ENCODE measurements at places on chromosomes 5 and 9. TPM values are rescaled to one million over a fixed set of nuclear protein-coding genes. Genes with fewer than 3 reads are reported as not detected.

DNA sequence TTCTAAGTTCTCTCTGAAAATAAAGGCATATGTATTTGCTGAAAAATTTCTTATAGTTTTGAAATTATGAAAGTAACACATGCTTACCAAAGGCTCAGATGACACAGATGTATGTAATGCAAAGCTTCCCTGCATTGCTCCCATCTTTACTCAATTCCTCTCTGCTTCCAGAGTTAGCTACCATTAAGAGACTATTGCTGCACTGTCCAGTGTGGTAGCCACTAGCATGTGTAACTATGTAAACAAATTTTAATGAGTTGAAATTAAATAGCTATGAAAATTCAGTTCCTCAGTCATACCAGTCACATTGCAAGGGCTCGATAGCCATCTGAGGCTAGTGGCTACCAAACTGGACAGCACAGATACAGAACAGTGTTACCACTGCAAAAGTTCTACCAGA, 17.9 kb downstream of the FRMD3 start:
- H3K4me3 ChIP-seq: no peak overlapping the region
- H3K4me1 ChIP-seq: no peaks in the 10 kb centered on the region
- H3K27me3 ChIP-seq: peaks cover 2% of the 10 kb centered on the region
- no peaks in the 10 kb centered on the region for H3K36me3 ChIP-seq
- H3K27ac ChIP-seq: no peak overlapping the region

- H3K27me3 ChIP-seq: no peaks in the 10 kb centered on the region
- peaks cover 2% of the 10 kb centered on the region for H3K4me1 ChIP-seq
- H3K4me3 ChIP-seq: no peak overlapping the region
- no peak for DNase-seq
- H3K36me3 ChIP-seq: no peaks in the 10 kb centered on the region
Measured at GRCh38 chr5:14006823-14007520, 62.5 kb upstream of the DNAH5 start.

DNA sequence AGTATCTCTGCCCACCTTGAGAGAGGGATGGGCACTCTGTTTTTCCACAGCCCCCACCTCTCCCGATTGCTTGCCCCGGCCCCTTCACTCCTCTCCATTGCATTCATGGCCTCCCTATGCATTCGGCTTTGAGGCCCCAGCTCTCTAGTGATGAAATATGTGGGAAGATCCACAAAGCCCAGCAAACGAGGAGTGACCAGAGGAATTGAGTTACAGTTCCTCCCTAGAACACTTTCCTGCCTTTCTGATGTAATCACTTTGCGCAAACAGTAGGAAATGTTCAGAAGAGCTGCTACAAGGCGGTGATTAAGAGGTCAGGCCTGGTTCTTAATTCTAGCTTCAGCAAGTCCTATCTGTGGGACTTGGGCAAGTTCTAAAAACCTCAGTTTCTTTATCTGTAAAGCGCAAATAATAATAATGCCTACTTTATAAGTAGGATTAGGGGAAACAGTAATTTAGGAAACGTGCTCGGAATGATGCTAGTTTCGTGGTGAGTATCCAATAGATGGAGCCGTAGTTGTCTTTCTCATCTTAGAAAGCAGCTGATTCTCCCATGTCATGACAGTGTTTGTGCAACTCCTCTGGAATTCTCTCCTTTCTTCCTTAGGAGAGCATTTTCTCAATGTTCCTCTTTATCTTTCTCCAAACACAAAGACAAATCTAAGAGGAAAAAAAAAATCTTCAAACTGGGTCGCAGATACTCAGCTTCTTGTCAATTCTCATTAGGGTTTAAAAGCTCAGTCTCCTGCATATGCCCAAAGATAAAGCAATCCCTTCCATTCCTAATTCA, 99.5 kb upstream of the MSX2 start:
- no peak overlapping the region for H3K4me3 ChIP-seq
- H3K4me1 ChIP-seq: no peaks in the 10 kb centered on the region
- no peak overlapping the region for H3K27ac ChIP-seq
- no peaks in the 10 kb centered on the region for H3K27me3 ChIP-seq

DNA sequence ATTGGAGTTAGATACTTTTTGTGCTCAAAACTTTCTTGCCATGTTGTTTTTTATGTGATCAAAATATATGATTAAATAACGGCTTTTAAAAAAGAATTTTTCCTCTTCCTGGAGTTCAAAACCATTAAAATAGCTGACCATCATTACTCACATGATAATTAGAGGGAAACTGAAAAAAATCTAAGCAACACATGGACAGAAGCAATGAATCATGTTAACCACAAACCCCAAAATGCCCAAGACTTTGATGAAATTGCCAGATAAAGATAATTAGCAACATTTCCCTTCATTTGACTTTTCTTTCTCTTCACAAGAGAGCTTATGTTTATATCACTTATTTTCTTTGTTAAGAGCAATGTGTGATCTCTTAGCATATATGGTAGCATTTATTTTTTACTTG, 1294.2 kb downstream of the EFNA5 start:
- H3K4me1 ChIP-seq: peaks cover 3% of the 10 kb centered on the region
- no peak for DNase-seq
- H3K36me3 ChIP-seq: no peaks in the 10 kb centered on the region
- no peak overlapping the region for H3K4me3 ChIP-seq
- H3K27me3 ChIP-seq: no peaks in the 10 kb centered on the region

GRCh38 chr5:52725808-52726207, 61.9 kb upstream of the ITGA1 start:
- H3K4me1 ChIP-seq: peaks cover 34% of the 10 kb centered on the region
- no peaks in the 10 kb centered on the region for H3K36me3 ChIP-seq
- H3K27me3 ChIP-seq: no peaks in the 10 kb centered on the region
- H3K4me3 ChIP-seq: no peak overlapping the region
- peak; percentile 91 for DNase-seq

DNA sequence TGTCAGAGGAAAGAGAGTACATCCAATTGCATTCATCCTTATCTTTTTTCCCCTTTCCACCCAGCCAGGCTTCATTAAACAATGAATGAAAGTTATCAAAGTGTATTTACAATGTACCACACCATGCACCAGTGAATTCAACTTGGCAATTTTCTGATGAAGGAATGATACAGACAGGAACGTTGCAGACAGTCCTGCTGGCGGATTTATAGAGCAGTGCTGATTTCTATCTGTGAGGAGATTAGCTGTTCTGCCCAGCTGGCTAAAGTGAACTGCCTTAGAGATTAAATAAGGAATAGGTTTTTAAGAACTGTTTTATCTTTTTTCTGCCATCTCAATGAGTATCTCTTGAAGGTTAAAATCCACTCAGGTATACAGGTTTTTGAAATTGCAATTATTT, 403.9 kb downstream of the CDH18 start:
- H3K27me3 ChIP-seq: no peaks in the 10 kb centered on the region
- no peaks in the 10 kb centered on the region for H3K36me3 ChIP-seq
- H3K4me3 ChIP-seq: no peak overlapping the region

GRCh38 chr5:53613536-53613935, 53.1 kb downstream of the NDUFS4 start:
- no peak overlapping the region for H3K27ac ChIP-seq
- H3K4me1 ChIP-seq: no peaks in the 10 kb centered on the region
- H3K27me3 ChIP-seq: no peaks in the 10 kb centered on the region
- no peaks in the 10 kb centered on the region for H3K36me3 ChIP-seq

GRCh38 chr9:114093761-114094505, 5.2 kb downstream of the KIF12 start:
- peaks cover 2% of the 10 kb centered on the region for H3K27me3 ChIP-seq
- H3K27ac ChIP-seq: no peak overlapping the region
- H3K36me3 ChIP-seq: no peaks in the 10 kb centered on the region
- H3K4me3 ChIP-seq: no peak overlapping the region
- no peaks in the 10 kb centered on the region for H3K4me1 ChIP-seq

- DNase-seq: no peak
- no peaks in the 10 kb centered on the region for H3K4me1 ChIP-seq
- no peaks in the 10 kb centered on the region for H3K27me3 ChIP-seq
- H3K36me3 ChIP-seq: peaks cover 2% of the 10 kb centered on the region
- no peak overlapping the region for H3K27ac ChIP-seq
Measured at GRCh38 chr9:18906656-18907395, 126.2 kb downstream of the SAXO1 start.

- H3K27ac ChIP-seq: no peak overlapping the region
- H3K27me3 ChIP-seq: no peaks in the 10 kb centered on the region
- DNase-seq: no peak
- H3K36me3 ChIP-seq: no peaks in the 10 kb centered on the region
- H3K4me3 ChIP-seq: no peak overlapping the region
- H3K4me1 ChIP-seq: no peaks in the 10 kb centered on the region
Measured at GRCh38 chr9:71975833-71976232, 64.4 kb downstream of the C9orf85 start.

GRCh38 chr5:130692770-130693169, 472.3 kb downstream of the HINT1 start:
- H3K4me1 ChIP-seq: no peaks in the 10 kb centered on the region
- H3K27me3 ChIP-seq: no peaks in the 10 kb centered on the region
- no peak for DNase-seq
- no peak overlapping the region for H3K27ac ChIP-seq
- H3K4me3 ChIP-seq: no peak overlapping the region

- H3K4me1 ChIP-seq: no peaks in the 10 kb centered on the region
- H3K27me3 ChIP-seq: no peaks in the 10 kb centered on the region
- H3K4me3 ChIP-seq: no peak overlapping the region
- no peak overlapping the region for H3K27ac ChIP-seq
- H3K36me3 ChIP-seq: no peaks in the 10 kb centered on the region
Measured at GRCh38 chr5:89275066-89275855, 392.3 kb upstream of the MEF2C start.

DNA sequence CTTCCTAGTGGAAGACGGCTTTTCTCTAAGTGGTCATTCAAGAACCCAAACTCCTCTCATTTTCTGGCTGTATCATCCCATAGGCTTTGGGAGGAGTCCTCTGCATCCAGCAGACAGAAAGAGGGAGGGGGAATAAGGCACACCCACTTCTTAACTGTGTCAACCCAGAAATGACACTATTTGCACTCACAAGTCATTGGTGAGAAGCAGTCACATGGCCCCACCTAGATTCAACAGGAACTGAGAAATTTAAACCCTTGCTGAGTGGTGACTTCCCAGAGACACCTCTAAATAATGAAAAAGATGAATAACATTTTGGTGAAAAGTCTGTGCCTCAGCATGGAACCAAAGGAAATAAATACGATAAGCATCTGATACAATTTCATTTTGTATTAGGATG, 120.0 kb downstream of the MCTP1 start:
- no peaks in the 10 kb centered on the region for H3K27me3 ChIP-seq
- no peak overlapping the region for H3K27ac ChIP-seq
- H3K4me3 ChIP-seq: no peak overlapping the region
- H3K36me3 ChIP-seq: no peaks in the 10 kb centered on the region

GRCh38 chr5:20229303-20230005, 241.5 kb upstream of the CDH18 start:
- DNase-seq: no peak
- H3K4me1 ChIP-seq: no peaks in the 10 kb centered on the region
- H3K27me3 ChIP-seq: no peaks in the 10 kb centered on the region
- H3K27ac ChIP-seq: no peak overlapping the region

DNA sequence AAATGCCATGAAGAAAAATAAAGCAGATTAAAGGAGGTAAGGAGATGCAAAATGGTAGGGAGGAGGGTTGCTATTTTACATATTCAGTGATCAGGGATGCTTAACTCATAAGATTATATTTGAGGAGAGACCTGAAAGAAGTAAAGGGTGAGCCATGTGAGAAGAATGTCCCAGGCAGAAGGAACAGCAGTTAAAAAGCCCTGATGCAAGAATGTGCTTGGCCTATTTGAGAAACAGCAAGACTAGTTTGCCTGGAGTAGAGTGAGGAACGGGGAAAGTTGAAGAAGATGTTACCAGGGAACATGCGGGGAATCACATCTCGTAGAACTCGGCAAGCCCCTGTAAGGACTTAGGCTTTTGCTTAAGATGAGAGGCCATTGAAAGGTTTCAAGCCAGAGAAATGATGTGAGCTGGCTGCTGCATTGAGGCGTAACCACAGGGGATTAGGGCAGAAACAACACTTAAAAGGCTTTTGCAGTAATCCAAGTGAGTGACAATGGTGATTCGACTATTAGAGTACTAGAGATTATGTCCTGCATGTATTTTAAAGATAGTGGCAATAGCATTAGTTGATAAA, 198.7 kb downstream of the VPS13A start:
- H3K27ac ChIP-seq: no peak overlapping the region
- H3K4me1 ChIP-seq: no peaks in the 10 kb centered on the region
- H3K36me3 ChIP-seq: peaks cover 4% of the 10 kb centered on the region
- no peaks in the 10 kb centered on the region for H3K27me3 ChIP-seq
- DNase-seq: no peak

DNA sequence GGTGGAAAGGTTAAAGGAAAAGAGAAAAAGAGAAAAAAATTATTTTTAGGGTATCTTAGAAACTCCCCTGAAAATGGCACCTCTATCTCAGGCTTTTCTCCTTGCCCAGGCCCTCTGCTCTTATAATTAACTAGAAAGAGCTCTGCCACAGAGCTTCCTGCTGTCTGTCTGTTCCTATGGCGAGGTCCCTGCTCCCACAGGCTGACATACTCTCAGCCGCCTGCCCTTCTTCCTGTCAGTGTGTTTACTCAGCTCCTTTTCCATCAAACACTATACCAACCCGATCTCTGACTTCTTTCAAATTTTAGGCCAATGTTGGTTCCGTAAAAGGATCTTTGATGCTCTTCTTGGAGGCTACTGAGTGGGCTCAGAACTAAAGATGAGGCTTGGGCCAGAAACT, 482.6 kb downstream of the DMAC1 start:
- no peaks in the 10 kb centered on the region for H3K27me3 ChIP-seq
- no peak overlapping the region for H3K4me3 ChIP-seq
- DNase-seq: no peak
- H3K36me3 ChIP-seq: no peaks in the 10 kb centered on the region

GRCh38 chr9:37036371-37036775, 2.3 kb upstream of the PAX5 start:
- H3K4me3 ChIP-seq: peak overlapping the region; percentile 41
- no peaks in the 10 kb centered on the region for H3K36me3 ChIP-seq
- peaks cover 19% of the 10 kb centered on the region for H3K4me1 ChIP-seq
- peaks cover 99% of the 10 kb centered on the region for H3K27me3 ChIP-seq
- no peak overlapping the region for H3K27ac ChIP-seq

- no peaks in the 10 kb centered on the region for H3K36me3 ChIP-seq
- no peaks in the 10 kb centered on the region for H3K4me1 ChIP-seq
- H3K27ac ChIP-seq: no peak overlapping the region
- no peak overlapping the region for H3K4me3 ChIP-seq
Measured at GRCh38 chr9:20427359-20427758, 194.9 kb downstream of the MLLT3 start.

GRCh38 chr5:74098941-74099340, 472.9 kb downstream of the ARHGEF28 start:
- H3K36me3 ChIP-seq: no peaks in the 10 kb centered on the region
- no peaks in the 10 kb centered on the region for H3K27me3 ChIP-seq
- no peak overlapping the region for H3K4me3 ChIP-seq
- H3K4me1 ChIP-seq: peaks cover 7% of the 10 kb centered on the region
- H3K27ac ChIP-seq: no peak overlapping the region

SLC34A3 gene
- not detected for total RNA-seq

LMX1B gene
- not detected for total RNA-seq

UBE2R2 gene
- total RNA-seq: 51.5 TPM

PSD2 gene
- total RNA-seq: not detected

LHX6 gene
- total RNA-seq: 18.4 TPM

FBN2 gene
- total RNA-seq: 57.4 TPM

PIP5KL1 gene
- 2.9 TPM for total RNA-seq

NUDT12 gene
- total RNA-seq: 3.6 TPM

PGGT1B gene
- total RNA-seq: 37.5 TPM

PTGS1 gene
- total RNA-seq: 14.6 TPM

C5orf58 gene
- total RNA-seq: not detected

KLF4 gene
- 1.5 TPM for total RNA-seq

LHX3 gene
- not detected for total RNA-seq

SELENOP gene
- not detected for total RNA-seq

PCDHB13 gene
- 0.77 TPM for total RNA-seq

PCDHGB1 gene
- 0.62 TPM for total RNA-seq
